Activated naive CD4-positive, alpha-beta T cell treated with anti-CD3 and anti-CD28 coated beads for 36 hours (primary cell): ENCODE measurements at places on chromosomes 2 and 18.

DNA sequence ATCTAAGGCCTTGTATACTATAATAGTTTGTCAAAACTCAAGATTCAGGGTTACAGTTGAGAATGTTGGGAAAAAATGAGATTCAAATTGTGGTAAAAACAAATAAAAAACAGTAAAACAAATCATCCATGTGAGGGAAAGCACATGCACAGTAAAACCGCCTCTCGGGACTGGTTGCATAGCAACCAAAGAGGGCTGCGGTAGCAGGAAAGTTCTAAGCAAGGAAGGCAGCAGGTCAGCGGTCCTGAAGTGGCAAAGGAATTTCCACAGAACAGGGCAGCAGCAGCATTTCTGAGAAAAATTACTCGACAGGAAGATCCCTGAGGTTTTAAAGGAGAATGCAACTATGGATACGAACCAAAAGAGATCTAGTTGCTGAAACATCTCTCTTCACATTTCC is 93.7 kb downstream of the DYNAP start:
- DNase-seq, result no peak

- DNase-seq, result no peak
Measured at GRCh38 chr18:9025091-9025838, 77.2 kb upstream of the NDUFV2 start.

GRCh38 chr2:197167608-197168314 is 142.8 kb downstream of the ANKRD44 start:
- DNase-seq, result peak; percentile 25

GRCh38 chr18:68429111-68429510 is 285.8 kb downstream of the TMX3 start:
- no peak for DNase-seq

GRCh38 chr2:154554046-154554445 is 144.4 kb upstream of the KCNJ3 start:
- no peak for DNase-seq
